ENCODE measurements at places on chromosomes 7 and 10. TPM values are rescaled to one million over a fixed set of nuclear protein-coding genes. Genes with fewer than 3 reads are reported as not detected.

GRCh38 chr7:100220586-100221230 is 959 bp downstream of the PVRIG start:
- DNase-seq: no peak

The GRID2IP gene
- total RNA-seq: 0.05 TPM

GRCh38 chr10:124353896-124354295 is 64.8 kb downstream of the OAT start:
- DNase-seq: no peak

DNA sequence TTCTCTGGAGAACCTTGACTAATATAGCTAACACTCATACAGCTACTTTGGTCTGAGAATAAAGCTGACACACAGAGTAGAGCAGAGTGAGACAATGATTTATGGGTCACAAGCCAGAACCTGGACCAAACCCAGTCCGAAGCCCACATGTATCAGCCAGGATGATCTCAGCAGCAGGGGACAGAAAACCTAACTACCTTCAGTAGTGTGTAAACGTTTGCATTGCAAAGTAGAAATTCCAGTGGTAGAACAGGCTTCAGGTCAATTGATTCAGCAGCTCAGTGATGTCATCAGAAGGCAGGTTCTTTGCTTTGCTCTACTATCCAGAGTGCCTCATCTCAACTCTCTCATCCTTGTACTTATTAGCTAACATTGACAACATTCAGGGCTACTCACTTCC is 62.5 kb upstream of the PALS2 start:
- no peak for DNase-seq

The POU6F2 gene
- total RNA-seq: not detected

The FOXP2 gene
- not detected for total RNA-seq
